ENCODE measurements at places on chromosomes 6 and 20.

- no peak for DNase-seq
These were observed 129.3 kb downstream of the AFG1L start for GRCh38 chr6:108423982-108424705.

- DNase-seq: peak; percentile 29
These were observed at the start of gene SLC23A2 for GRCh38 chr20:5001174-5002076. SLC23A2 (minus strand) TSS chr20:5001510; CDS start chr20:4932562, 68,948 bp downstream.

- no peak for DNase-seq
These were observed 518.7 kb upstream of the RNF217 start for GRCh38 chr6:124443541-124443940.

GRCh38 chr6:91941838-91942237 is 1355.0 kb upstream of the MAP3K7 start:
- no peak for DNase-seq

DNA sequence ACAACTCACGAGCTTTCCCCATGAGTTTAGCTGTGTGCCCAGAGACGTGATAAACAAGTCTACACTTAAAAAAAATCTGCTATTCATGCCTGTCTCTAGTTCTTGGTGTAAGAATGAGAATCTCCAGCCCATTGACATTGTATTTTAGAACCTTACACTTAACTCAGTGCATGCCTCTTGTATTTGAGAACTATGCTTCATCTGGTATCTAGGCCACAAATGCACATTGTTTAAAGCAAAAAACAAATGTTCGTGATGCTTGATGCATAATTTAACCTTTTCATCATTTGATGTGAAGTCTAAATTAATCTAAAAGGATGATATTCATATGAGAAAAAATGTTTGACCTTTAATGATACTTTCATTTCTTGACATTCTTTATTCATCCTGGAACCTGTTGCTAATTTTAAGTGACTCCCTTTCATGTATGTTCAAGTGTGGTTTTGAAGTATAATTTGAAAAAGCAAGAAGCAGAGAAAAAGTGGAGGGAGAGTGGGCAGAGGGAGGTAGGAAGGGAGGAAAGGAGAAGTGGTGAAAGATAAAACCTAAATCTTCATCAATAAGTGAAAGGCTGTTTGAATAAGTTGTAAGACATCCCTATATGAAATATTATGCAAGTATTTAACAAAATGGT is 116.9 kb downstream of the PFDN4 start:
- DNase-seq: no peak

DNA sequence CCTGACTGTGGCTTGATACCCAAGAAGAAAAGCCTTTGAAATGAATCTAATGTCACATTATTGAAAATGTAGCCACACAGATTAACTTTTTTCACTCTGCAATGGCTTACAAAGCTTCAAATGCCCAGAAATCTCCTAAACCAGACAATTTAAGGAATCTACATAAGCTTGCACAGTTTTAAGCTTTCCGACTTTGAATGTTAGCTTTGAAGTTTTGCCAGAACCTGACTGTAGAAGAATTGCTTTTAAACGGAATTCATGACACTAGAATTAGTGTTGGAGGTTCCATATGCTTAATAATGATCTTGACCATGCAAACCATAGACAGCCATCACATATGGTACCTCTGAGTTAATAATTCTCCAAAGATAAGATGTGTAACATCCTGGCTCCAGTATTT is 798.5 kb upstream of the EPHA7 start:
- DNase-seq: no peak

- DNase-seq: no peak
These were observed 429.1 kb downstream of the ADGRB3 start for GRCh38 chr6:69064226-69064625.

- DNase-seq: no peak
These were observed 622.8 kb upstream of the EPHA7 start for GRCh38 chr6:94041945-94042709.

DNA sequence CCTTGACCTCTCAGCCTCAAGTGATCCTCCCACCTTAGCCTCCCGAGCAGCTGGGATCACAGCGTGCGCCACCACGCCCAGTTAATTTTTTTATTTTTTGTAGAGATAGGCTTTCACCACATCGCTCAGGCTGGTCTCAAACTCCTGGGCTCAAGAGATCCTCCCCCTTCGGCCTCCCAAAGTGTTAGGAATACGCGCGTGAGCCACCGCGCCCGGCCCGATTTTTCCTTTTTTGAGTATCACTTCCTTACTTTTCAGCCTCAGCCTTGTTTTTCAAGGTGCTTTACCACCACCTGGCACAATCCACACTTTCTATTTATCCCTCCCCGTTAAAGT is 791 bp upstream of the STX11 start:
- no peak for DNase-seq

- peak; percentile 66 for DNase-seq
These were observed 665 bp downstream of the RRAGD start for GRCh38 chr6:89411145-89412070.

DNA sequence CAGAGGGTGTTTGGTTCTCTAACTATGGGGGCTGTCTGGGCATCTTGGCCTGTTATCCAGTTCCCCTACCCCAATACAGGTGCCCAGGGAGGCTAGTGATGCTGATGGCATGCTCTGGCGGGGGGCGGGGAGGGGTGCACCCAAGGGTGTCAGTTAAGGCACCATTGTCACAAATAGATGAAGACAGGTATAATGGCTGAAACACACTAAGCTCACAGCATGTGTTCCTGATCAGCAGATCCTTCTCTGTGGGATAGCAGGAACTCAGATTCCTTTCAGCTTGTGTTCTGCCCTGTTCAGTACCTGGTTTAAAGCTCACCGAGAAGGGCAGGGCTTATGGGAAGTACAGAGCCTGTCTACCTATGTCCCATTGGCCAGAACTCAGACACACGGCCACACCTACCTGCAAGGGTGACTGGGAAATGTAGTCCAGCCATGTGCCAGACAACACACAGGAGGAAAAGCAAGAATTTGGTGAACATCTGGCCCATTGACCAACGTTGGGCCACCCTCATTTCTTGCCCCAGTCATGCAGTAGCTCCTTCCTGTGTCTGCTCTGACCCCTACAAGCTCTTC is 3.4 kb upstream of the RSPO4 start:
- DNase-seq: no peak

GRCh38 chr20:19026121-19026878 is 186.1 kb upstream of the SLC24A3 start:
- no peak for DNase-seq

DNA sequence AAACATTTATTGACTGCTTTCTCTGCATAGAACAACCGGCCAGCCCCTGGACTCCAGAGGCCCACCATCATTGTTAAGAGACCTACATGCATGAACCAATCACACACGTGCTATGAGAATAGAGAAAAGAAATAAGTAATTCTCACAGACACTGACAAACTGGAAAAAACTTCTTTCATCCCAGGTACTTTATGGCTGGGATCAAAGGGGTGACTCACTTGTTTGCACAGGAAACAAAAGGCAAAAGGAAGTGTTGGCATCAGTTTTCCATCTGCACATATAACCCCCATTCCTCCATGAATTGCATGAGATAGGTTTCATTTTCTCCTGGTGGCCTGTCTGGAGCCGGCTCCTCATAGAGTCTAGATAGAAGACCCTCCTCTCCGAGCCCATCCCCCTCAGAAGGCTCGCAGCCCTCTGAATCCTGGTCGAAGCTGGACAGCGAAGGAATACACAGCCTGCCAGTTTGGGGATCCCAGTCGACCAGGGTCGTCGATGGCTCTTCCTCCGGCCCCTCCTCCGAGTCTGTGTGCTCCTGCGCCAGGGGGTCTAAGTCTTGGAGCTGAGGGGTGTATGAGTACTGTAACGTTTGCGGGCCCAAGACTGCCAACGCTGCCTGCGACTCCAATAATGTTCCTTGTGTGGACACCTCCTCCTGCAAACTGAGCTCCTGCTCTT is 43.3 kb downstream of the IL20RA start:
- DNase-seq: no peak

- no peak for DNase-seq
These were observed 2.1 kb downstream of the GABRR2 start for GRCh38 chr6:89313006-89313405.

GRCh38 chr6:5275497-5275896 is 14.2 kb downstream of the FARS2 start:
- no peak for DNase-seq

DNA sequence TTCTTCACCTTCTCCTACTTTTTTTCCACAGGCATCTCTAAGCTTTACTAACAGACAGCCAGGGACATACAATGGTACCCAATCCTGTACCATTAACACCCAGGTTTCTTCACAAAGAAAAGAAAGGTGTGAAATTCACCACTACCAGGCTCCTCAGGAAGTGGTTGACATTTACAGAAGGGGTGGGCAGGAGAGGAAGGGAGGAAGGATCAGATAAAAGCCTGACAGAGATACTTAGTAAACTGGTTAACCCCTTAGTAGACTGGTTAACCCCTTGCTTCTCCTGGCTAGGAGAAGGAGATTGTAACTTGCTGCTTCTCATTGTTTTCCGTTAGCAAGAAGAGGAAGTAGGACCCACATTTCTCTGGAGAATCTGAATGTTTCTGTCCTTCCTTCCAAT is 7.2 kb downstream of the SAMD3 start:
- no peak for DNase-seq

DNA sequence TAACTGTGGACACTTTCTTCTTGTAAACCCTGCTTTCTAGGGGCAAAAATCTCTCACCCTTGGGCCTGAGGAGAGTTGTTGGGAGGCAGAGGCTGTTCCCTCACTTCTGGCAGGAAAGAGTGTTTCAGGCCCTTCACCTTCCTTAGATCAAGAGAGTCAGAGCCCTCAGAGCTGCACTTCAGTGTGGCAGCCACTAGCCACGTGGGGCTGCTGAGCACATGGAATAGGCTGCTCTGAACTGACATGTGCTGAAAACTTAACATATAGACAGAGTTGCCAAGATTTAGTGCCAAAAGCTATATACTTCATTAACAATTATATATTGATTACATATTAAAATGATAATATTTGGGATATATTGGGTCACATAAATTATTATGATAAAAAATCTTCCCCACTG is 4.4 kb upstream of the LMBRD1 start:
- no peak for DNase-seq

DNA sequence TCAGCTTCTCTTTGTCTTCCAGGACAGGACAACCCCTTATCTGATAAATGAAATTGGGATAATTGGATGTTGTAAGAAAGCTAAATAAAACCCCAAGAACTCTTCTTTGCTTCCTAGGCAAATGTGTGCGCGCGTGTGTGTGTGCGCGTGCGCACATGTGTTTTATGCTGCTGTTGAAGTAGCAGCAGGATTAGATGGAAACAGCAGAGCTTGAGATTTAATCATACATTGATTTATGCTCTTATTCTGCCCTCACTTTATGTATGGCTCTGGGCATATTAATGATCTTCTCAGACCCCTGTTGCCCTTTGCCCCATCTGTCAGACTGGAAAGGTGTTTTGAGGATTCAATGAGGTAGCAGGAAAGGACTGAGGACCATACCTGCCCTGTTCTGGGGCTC is 324.0 kb upstream of the MAP3K7 start:
- no peak for DNase-seq

- DNase-seq: no peak
These were observed 8.3 kb upstream of the PRDM1 start for GRCh38 chr6:106077881-106078280.

- no peak for DNase-seq
These were observed 106.5 kb upstream of the TIAM2 start for GRCh38 chr6:154888421-154889295.

GRCh38 chr6:150490586-150490985 is 109.1 kb upstream of the PLEKHG1 start:
- no peak for DNase-seq

DNA sequence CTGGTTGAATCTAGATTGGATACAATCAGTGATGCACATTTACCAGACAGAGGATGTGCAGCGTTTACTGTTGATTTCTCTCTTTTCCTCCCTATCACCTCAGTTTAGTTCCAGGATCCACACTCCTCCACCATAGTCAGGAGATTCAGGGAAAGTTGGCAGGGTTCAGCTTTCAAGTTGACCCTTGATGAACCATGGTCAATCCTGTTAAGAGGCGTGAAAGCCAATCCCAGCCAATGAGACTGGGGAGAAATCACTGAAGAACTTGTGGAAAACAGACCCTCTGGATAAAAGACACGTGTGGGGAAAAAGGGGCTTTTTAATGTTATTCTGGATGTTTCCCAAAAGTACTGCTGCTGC is 19.2 kb upstream of the SCP2D1 start:
- DNase-seq: no peak

- no peak for DNase-seq
These were observed 79.9 kb upstream of the BHLHE23 start for GRCh38 chr20:63086421-63087235.

DNA sequence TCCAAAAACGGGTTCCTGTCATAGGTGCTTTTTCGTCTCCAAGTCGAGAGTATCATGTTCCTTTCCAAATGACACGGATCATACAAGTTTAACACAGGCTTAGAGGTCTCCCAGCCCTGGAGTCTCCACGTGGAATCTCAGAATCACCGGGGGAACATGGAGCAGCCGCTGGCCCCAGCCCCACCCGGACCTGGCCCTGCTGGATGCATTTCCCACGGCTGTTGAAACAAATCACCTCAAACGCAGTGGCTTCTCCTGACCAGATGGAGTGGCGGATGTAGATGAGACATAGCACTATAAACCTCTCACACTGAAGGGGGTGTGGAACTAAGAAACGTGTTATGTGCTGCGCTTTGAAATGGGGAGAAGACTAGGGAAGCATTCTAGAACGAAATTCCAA is 70.0 kb upstream of the FRMD1 start:
- DNase-seq: no peak

DNA sequence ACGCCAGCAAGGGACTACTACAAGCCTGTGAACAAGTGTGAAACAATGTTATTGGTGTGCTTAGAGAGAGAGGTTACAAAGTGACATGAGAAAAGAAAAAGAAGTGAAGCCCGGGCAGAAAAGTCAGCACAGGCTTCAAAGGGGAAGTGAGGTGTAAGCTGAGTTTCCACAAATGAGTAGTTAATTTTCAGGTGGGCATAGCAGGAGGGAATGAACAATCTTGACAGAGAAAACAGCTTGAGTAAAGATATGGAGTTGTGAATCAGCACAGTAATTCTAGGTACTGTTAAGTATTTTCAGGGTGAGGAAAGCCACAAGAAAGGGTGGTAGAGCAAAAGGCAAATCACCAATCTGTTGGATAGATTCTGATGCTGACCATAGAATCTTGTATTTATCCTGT is 4.3 kb downstream of the KCNQ5 start:
- no peak for DNase-seq

DNA sequence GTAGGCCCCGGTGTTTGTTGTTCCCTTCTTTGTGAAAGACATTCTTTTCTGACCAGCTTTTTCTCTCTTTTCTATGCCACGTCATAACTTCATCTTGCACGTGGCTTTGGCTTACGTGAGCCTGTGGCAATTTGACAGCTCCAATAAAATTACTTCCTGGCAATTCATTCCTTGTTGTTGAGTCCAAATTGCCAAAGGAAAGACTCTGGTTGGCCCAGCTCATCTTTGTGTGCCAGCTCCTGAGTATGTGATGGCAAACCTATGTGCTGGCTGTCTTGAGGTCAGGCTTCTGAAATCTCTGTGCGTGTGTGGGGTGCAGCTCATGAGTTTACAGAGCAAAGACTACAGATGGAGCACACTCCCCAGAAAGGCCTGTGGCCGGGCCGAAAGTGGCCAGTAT is 272.5 kb upstream of the SGK1 start:
- DNase-seq: no peak

- no peak for DNase-seq
These were observed 71.4 kb upstream of the MLN start for GRCh38 chr6:33875141-33875581.

All from hypothalamus (tissue), 51 donors.